ENCODE measurements at places on chromosomes 12 and 14.
A peak's percentile ranks its signal among the peaks of the same experiment; 100 is the strongest.

GRCh38 chr14:93688820-93689219, 99.5 kb downstream of the PRIMA1 start:
- no peak for DNase-seq

- DNase-seq, result no peak
These were observed 9.2 kb downstream of the KTN1 start for GRCh38 chr14:55589171-55589570.

DNA sequence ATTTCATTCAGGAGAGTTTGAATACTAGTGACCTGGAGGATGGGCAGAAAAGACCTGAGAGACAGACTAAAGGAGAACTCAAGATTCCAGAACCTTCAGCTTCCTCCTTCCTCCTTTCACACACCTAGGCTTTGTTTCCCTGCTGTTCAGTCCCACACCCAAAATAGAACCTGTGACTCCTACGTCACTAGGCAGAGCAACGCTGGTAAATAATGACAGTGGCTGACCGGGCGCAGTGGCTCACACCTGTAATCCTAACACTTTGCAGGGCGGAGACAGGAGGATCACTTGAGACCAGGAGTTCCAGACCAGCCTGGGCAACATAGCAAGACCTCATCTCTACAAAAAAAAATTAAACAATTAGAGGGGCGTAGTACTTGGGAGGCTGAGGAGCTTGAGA, 166.4 kb upstream of the FKBP4 start:
- DNase-seq, result no peak

- no peak for DNase-seq
These were observed 2.0 kb upstream of the MAP4K5 start for GRCh38 chr14:50534416-50534815.

DNA sequence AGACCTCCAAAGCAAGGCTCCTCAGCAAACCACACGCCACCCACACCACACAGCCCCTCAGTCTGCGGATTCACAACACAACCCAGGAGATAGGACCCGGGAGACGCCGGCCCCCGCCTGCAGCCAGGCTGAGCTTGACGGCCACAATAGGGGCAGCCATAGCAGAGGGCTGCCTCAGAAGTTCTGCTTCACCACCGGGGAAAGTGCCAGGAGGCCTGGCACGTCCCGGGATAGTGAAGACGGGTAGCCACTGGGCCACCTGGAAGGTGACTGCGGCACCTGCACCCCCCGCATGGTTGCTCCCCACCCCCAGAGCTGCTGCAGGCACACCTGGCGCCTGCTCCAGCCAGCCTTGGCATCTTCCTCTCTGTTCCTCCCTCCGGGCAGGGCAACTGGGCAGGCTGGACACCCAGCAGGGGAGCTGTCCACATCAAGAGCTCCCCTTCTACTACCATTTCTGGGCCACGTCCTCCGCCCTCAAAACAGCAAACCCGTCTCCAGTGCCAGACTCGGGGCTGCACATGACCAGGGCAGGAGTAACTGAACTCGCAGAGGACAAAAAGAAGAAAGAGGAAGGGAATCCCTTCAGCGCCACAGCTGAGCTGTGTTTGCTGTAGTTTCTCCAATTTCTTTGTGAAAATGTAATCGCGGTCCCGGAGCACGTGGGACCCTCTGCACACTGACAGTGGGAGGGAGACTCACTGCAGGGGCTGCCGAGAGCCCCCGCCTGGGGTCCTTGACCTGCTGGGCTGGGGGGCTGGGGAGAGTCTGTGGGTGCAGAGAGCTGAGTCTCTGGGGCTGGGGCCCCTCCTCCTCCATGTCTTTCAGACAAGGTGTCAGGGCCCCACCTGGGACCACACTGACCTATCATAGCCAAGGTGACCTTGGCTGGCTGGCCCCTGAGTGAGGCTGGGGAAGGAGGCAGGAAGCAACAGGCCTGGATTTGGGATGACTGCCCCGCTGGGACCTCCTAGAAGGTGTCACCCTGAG, 74.2 kb upstream of the C14orf180 start:
- no peak for DNase-seq

- DNase-seq, result no peak
These were observed 27.4 kb upstream of the TSPAN9 start for GRCh38 chr12:3049611-3050249.

GRCh38 chr14:102231476-102232347, 73.3 kb downstream of the MOK start:
- DNase-seq, result no peak

- peak; percentile 23 for DNase-seq
These were observed 56.1 kb downstream of the BMP4 start for GRCh38 chr14:53900499-53900898.

- DNase-seq, result no peak
These were observed 3.0 kb downstream of the IFI27 start for GRCh38 chr14:94113490-94113889.

DNA sequence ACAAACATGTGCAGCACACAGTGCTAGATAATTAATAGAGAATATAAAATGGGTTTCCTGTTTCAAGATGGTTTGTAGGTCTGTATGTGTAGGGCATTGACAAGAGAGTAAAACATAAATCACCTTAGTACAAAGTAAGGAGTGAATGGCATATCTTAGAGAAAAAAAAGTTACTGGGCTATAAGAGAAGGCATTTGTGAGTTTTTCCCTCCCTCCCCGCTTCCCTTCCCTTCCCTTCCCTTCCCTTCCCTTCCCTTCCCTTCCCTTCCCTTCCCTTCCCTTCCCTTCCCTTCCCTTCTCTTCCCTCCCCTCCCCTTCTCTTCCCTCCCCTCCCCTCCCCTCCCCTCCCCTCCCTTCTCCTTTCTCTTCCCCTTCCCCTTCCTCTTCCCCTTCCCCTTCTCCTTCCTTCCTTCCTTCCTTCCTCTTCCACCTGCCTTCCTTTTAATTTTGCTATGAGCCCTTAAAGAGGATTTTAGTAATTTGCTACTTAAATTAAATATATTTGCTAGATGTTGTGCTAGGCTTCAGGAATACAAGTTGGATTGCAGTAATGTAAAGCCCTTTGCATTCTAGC, 57.1 kb downstream of the LRRK2 start:
- no peak for DNase-seq

GRCh38 chr12:93174048-93174447, 203.7 kb upstream of the NUDT4 start:
- no peak for DNase-seq

GRCh38 chr12:66786531-66787308, 107.8 kb upstream of the GRIP1 start:
- no peak for DNase-seq

Measured in GM12865 (cell line).